ENCODE measurements at places on chromosomes 16 and 17. TPM values are rescaled to one million over a fixed set of nuclear protein-coding genes. Genes with fewer than 3 reads are reported as not detected.

Gene MAPT
- 2.6 TPM for total RNA-seq

GRCh38 chr16:88007321-88007731, 56.1 kb downstream of the BANP start:
- no peak overlapping the region for H3K4me3 ChIP-seq
- H3K36me3 ChIP-seq: no peaks in the 10 kb centered on the region

GRCh38 chr17:10668775-10669174, 11.7 kb upstream of the MYH3 start:
- no peaks in the 10 kb centered on the region for H3K4me1 ChIP-seq
- H3K36me3 ChIP-seq: peaks cover 15% of the 10 kb centered on the region

DNA sequence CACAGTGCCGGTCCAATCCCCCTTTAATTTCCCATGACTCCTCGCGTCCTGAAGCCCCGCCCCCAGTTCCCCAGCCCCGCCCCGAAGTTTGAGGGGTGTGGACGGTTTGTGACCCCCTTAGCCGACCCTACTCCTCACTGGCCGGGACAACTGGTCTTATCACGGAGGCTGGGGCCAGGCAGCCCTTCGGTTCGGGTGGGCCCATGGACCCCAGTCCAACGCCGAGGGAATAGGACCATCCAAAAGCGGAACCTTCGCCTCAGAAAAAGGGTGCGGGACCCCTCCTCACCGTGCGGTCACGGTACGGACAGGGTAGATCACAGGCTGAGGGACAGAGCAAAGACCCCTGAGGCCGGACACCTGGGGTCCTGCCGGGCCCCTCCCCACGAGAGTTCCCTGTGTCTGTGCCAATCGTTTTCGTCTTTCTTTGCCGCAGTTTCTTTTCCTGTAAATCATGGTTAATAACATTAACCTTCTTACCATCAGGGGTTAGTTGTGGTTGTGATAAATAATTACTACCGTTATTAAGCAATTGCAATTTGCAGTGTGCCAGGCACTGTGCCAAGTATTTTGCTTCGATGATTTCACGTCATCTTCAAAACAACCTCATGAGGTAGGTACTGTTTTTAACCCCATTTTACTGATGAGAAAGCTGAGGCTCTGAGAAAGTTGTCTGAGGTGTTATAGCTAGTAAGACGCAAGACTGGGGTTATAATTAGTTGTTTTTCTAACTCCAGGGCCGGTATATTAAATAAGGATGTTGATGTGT, 543 bp downstream of the TMUB2 start:
- H3K27me3 ChIP-seq: no peaks in the 10 kb centered on the region
- peak overlapping the region; percentile 89 for H3K4me3 ChIP-seq
- no peaks in the 10 kb centered on the region for H3K36me3 ChIP-seq
- peaks cover 13% of the 10 kb centered on the region for H3K4me1 ChIP-seq

- H3K27ac ChIP-seq: no peak overlapping the region
- peaks cover under 1% of the 10 kb centered on the region for H3K36me3 ChIP-seq
- H3K27me3 ChIP-seq: no peaks in the 10 kb centered on the region
- H3K4me3 ChIP-seq: no peak overlapping the region
- no peak for DNase-seq
These were observed 25.9 kb downstream of the PIPOX start for GRCh38 chr17:29068818-29069217.

DNA sequence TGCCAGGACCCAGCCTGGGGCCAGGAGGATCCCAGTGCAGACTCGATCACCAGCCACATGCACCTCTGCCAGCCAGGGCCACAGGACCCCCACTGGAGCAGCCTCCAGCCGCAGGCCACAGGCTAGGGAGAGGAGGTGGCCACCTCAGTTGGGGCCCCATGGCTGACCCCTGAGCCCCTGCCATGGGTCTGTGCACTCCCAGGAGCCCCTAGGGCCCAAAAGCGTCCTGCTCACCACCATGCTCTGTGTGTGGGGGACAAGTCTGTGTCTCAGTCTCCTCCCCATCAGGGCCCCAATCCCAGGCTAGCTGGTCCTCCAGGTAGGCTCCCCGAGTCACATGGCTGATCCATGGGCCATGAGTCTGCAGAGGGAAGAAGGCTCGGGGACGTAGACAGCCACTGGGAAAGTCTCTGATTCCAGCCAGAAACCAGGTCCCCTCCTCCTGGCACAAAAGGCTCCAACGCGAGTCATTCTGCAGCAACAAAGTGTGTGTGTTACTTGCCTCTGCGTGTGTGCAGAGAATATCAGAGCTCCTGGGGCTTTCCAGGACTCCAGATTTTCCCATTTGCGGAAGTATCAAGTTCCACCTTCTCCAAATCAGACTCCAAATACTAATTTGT, 6.1 kb upstream of the PRSS8 start:
- H3K4me3 ChIP-seq: peak overlapping the region; percentile 13
- peak overlapping the region; percentile 82 for H3K27ac ChIP-seq
- no peak for DNase-seq
- peaks cover 33% of the 10 kb centered on the region for H3K4me1 ChIP-seq
- H3K27me3 ChIP-seq: no peaks in the 10 kb centered on the region

DNA sequence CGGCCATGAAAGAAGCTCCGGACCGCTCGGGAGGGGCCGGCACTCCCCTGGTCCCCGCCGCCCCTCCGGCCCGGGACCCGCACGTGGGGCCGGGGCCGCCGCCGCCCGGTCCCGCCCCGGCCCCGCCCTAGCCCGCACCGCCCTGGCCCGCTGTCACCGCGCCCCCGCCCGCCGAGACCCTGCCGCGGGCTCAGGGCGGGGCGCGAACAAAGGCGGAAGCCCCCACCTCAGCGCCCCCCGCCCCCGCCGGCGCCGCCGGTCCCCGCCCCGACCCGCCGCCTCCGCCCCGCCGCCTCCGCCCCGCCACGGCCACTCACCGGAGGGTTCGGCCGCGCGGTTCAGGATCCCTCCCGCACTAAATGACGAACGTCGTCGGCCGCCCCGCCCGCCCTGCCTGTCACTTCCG, at the start of gene ARHGDIA:
Gene ARHGDIA (minus strand): TSS at position 357 of the 406 bp plus-strand sequence. CDS start 1,407 bp downstream, outside the sequence.
- H3K4me1 ChIP-seq: no peaks in the 10 kb centered on the region
- peak within 1 kb of the TSS; percentile 99 for H3K27ac ChIP-seq
- H3K4me3 ChIP-seq: peak within 1 kb of the TSS; percentile 93
- no peaks in the 10 kb centered on the region for H3K27me3 ChIP-seq
- no peak for DNase-seq

DNA sequence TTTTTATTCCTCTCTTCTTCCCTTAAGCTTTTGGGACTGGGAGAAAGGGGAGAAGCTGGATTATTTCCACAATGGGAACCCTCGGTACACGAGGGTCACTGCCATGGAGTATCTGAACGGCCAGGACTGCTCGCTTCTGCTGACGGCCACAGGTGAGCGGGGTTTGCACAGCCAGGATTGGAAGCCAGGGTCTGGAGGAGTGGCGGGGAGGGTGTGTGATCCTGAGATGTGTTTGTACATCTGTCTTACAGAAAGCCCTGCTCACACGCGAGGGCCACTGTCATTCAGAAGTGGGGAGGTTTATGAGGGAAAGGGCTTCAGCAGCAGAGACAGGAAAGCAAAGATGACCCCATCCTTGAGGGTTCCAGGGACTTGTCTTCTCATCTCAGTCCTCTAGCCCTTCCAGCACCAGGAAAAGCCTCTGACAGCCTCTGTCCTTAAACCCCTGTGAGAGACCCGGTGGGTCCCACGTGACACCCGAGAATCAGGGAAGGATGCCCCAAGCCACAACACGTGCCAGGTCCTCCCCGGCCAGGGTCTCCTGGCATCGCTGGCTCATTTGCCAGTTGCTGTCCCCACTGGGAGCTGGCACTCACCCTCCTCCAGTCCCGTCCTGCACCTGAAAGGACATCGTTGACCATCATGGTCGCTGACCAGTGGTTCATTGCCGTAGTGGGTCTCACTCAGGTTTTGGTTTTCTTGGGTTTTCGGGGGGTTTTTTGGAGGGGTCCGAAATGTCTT, 44.3 kb upstream of the CHMP6 start:
- H3K27ac ChIP-seq: no peak overlapping the region
- H3K27me3 ChIP-seq: no peaks in the 10 kb centered on the region
- peaks cover 7% of the 10 kb centered on the region for H3K4me1 ChIP-seq
- DNase-seq: no peak
- no peak overlapping the region for H3K4me3 ChIP-seq

DNA sequence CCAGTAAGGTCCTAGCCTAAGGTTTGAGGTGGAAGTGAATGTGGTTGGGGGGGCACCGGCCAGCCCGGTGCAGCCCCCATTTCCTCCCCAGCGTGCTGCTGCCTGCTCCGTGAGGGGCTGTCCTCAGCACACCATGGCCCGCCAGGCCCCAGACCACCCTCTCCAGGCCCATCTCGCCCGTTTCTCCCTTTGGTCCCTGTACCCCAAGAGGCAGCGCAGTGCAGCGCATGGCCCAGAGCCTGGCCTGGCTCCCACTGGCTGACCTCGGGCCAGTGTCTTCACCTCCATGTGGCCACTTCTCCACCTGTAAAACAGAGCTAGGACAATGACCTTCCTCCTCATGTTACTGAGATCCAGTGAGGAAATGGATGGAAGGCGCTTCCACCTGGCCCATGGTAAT, 170.0 kb upstream of the GSE1 start:
- no peaks in the 10 kb centered on the region for H3K27me3 ChIP-seq
- DNase-seq: no peak
- H3K36me3 ChIP-seq: no peaks in the 10 kb centered on the region
- H3K4me1 ChIP-seq: no peaks in the 10 kb centered on the region
- H3K27ac ChIP-seq: no peak overlapping the region

DNA sequence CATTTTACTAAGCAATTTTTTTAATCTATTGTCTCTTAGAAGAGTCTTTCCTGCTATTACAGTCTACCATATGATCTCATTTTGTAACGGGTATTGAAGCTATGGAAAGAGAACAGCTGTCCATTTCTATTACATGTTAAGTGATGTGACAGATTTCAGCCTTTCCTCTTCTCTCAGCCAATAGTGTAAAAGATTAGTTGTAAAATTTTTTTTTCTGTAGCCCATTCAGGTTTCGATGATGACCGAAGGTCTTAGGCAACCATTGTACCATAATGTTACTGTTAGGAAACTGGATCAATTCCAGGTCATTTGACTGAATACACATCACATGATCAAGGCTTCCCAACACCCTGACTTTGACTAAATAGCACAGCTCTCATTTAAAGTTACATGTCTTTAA, 147.6 kb upstream of the HLF start:
- H3K4me1 ChIP-seq: no peaks in the 10 kb centered on the region
- no peaks in the 10 kb centered on the region for H3K27me3 ChIP-seq
- no peaks in the 10 kb centered on the region for H3K36me3 ChIP-seq
- no peak for DNase-seq

DNA sequence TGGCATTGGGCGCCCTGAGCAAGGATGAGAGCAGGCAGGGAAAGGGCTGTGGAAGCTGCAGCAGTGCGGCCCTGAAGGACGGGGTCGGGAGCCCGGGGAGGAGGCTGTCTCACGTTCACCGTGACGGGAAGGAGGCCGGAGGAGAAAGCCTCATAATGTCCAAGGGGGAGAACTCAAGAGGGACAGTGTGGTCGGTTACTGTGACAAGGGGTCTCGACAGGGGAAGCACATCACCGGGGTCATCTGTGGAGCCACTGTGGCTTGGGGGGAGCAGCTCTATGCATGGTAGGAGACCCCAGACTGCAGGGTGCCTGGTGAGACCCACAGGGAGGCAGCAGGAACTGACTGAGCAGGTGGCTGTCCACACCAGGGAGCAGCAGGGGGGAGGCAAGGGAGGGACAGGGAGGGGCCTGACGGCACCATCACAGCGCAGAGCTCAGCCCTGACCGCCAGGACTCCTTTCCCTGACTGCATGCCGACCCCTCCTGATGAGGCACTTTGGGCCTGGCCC, 154.6 kb upstream of the CHMP6 start:
- H3K36me3 ChIP-seq: no peaks in the 10 kb centered on the region
- H3K27ac ChIP-seq: no peak overlapping the region
- H3K4me3 ChIP-seq: no peak overlapping the region
- DNase-seq: no peak

DNA sequence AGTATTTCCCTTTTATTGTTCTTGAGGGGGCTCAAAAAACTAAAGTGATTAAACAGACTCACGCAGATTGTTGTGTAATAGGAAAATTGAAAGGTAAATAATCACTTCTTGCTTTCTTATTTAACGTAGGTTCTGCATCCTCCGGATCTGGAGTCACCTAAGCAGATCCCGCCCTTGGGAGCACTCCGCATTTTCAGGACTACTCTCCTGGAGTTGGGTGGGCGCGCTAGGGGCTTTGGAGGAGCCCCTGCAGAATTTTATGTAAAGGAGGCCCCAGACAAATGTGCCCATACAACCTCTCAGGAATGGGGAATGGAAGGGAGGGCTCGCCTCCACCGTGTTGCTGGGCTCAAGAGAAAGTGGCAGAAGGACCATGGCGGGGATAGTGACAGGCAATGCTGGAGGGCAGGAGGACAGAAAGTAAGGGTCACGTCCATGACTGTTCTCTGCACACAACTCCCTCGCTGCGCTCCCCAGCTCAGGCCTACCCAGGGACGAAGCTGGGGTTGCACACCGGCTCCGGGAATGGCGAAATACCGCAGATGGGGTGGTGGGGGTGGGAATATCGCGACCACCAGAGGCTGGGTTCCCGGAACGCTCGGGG, 8.3 kb downstream of the MT2A start:
- no peak for DNase-seq
- H3K4me3 ChIP-seq: peak overlapping the region; percentile 35
- H3K27ac ChIP-seq: peak overlapping the region; percentile 67
- no peaks in the 10 kb centered on the region for H3K36me3 ChIP-seq

Gene RNF157
- total RNA-seq: 11.1 TPM

- no peaks in the 10 kb centered on the region for H3K36me3 ChIP-seq
- no peaks in the 10 kb centered on the region for H3K27me3 ChIP-seq
- DNase-seq: peak; percentile 22
- H3K27ac ChIP-seq: no peak overlapping the region
- no peaks in the 10 kb centered on the region for H3K4me1 ChIP-seq
These were observed 85.1 kb upstream of the TBX2 start for GRCh38 chr17:61314368-61315078.

Gene SPAG9
- 199 TPM for total RNA-seq

GRCh38 chr17:44977814-44978550, 9.9 kb upstream of the C1QL1 start:
- no peaks in the 10 kb centered on the region for H3K4me1 ChIP-seq
- H3K27me3 ChIP-seq: no peaks in the 10 kb centered on the region
- no peaks in the 10 kb centered on the region for H3K36me3 ChIP-seq
- H3K4me3 ChIP-seq: no peak overlapping the region
- DNase-seq: no peak
- H3K27ac ChIP-seq: no peak overlapping the region

Gene SYCE1L
- 4.8 TPM for total RNA-seq

DNA sequence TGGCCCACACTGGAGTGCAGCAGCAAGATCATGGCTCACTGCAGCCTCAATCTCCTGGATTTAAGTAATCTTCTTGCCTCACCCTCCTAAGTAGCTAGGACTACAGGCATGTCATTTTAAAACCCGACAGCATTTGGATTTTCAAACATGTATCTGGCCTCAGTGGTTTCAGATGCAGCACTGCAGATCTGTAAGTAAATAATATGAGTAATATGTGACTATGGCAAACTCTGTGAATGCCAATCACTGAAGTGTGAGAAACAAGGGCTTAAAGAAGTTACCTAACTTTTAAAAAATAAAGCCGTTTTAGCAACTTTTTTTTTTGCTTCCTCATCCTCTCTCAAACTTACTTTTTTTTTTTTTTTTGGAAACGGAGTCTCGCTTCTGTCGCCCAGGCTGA, 11.9 kb downstream of the CEP20 start:
- H3K4me1 ChIP-seq: peaks cover 25% of the 10 kb centered on the region
- DNase-seq: no peak
- no peak overlapping the region for H3K4me3 ChIP-seq
- peaks cover 41% of the 10 kb centered on the region for H3K36me3 ChIP-seq
- H3K27me3 ChIP-seq: no peaks in the 10 kb centered on the region

All from tibial nerve (tissue), 4 donors.